ENCODE measurements at places on chromosomes 4 and X.

GRCh38 chrX:134537179-134537955 is 77.4 kb downstream of the HPRT1 start:
- no peak for DNase-seq

GRCh38 chr4:184641022-184641421 is 8.2 kb downstream of the CASP3 start:
- DNase-seq: no peak

DNA sequence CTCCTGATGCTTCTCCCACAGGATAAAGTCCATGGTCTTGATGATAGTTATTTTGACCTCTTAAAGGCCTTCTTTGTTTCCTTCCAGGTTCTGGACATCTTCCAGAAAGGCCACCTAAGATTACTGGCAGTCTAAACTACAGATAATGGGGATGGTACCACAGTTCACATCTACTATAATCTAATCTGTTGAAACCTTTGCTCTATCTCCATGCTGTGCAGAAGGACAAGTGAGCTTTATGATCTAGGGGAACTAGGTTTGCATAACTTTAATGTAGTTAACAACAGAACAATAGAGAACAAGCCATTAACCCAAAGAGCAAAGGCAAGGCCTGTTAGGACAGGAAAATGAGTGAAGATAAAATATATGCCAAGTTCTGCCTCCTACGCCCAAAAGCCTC is 103.9 kb upstream of the KLHL13 start:
- DNase-seq: no peak

DNA sequence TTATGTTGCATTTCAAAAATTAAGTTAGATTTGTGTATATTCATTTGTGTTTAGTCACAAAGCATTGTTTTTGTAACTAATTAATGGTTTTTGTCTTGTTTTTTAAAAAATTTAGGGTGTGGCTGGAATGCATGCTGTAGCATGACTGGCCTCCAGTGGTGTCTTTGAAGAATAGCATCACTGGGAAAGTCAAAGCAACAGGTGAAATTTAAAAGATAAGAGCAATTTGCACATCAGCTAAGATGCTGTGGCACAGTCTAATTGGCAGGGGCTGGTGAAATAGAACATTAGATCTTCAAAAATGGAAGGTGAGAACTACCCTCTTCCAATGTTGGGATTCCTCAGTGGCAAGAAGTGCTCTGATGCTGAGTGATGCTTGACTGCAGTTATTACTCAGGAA is 45.3 kb downstream of the ANK2 start:
- DNase-seq: no peak

GRCh38 chrX:39941332-39941920 is 156.3 kb downstream of the BCOR start:
- no peak for DNase-seq

GRCh38 chrX:12610079-12610478 is 181.1 kb upstream of the PRPS2 start:
- DNase-seq: no peak

DNA sequence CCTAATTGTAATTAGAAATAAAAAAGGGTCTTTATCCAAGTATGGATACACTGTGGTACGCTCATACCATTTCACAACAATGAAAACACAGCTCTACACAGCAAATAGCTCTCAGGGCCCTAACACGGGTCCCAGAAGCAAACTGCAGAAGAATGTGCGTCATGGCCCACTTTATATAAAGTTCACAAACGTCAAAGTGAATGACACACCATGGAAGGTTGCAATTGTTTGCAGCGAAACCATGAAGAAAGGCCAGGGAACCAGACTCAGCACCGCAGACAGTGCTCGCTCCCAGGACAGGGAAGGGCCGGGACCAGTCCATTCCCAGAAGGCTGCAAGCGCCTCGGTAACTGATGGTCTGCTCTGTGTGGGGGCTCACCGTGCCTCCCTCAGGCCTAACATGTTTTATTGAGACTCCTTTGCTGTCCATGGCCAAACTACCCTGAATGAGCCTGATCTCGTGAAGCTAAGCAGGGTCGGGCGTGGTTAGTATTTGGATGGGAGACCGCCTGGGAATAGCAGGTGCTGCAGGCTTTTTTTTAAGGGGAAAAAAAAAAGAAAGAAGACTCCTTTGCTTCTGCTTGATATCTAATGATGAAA is 47.8 kb downstream of the ACOX3 start:
- no peak for DNase-seq

DNA sequence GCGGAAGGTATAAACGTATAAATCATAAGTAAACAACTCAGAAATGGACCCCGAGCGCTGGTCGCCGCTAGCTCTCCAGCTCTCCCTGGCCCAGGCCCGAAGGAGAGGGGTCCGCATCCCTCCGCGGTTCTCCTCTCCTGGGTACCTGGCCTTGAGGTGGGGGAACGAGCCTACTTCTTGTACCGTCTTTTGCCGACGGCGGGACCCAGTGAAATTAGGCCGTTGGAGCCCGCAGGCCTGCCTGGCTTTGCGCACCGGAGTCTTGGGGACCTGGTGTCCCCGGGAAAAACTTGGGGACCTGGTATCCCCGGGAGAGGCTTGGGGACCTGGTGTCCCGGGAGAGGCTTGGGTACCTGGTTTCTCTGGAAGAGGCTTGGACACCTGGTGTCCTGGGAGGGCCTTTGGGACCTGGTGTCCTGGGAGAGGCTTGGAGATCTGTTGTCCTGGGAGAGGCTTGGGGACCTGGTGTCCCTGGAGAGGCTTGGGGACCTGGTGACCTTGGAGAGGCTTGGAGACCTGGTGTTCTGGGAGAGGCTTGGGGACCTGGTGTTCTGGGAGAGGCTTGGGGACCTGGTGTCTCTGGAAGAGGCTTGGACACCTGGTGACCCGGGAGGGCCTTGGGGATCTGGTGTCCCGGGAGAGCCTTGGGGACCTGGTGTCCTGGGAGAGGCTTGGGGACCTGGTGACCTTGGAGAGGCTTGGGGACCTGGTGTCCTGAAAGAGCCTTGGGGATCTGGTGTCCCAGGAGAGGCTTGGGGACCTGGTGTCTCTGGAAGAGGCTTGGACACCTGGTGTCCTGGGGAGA is 12.0 kb downstream of the SHOX start:
- no peak for DNase-seq

DNA sequence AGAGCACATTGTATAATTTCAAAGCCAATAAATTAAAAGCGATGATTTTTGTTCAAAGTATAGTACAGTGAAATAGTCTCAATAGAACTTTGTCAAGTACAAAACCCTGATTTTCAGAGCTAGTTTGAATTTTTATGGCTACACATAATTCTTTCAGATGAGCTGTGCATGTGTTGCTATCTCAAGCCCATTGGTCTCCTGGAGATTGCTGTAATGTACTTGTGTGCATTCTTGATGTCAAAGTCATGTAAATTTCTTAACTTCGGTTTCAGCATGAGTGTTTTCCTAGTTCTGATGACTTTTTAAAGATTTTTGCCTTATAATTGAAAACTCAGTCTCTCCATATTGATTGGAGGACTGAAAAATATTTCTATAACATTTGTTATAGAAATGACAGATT is 200.8 kb downstream of the CEP135 start:
- DNase-seq: no peak

- peak; percentile 46 for DNase-seq
Observed at GRCh38 chr4:25925486-25926201, 11.6 kb downstream of the SMIM20 start.

DNA sequence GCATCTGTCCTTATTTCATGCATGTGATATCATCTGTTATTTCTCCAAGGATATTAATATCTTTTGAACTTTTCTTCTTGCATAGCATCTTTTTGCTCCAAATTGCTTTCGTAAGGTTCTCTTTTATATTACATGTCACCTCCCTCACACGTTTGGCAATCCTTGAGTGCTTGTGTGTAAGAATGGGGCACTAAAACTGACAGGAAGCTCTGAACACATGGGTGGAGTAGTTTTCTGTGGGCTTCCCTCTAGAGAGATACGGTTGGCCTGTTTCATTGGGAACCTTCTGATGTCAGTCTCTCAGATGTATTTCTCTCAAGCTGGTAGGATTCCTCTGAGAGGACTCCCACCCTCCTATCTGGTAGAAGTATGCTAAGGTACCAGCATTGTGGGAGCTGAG is 223.0 kb downstream of the MID1 start:
- no peak for DNase-seq

Measured in posterior cingulate gyrus (tissue), 11 donors.